ENCODE measurements at places on chromosomes 6 and 20.

GRCh38 chr20:57076152-57076652 lies 190.2 kb downstream of the BMP7 start:
- no peak for DNase-seq

DNA sequence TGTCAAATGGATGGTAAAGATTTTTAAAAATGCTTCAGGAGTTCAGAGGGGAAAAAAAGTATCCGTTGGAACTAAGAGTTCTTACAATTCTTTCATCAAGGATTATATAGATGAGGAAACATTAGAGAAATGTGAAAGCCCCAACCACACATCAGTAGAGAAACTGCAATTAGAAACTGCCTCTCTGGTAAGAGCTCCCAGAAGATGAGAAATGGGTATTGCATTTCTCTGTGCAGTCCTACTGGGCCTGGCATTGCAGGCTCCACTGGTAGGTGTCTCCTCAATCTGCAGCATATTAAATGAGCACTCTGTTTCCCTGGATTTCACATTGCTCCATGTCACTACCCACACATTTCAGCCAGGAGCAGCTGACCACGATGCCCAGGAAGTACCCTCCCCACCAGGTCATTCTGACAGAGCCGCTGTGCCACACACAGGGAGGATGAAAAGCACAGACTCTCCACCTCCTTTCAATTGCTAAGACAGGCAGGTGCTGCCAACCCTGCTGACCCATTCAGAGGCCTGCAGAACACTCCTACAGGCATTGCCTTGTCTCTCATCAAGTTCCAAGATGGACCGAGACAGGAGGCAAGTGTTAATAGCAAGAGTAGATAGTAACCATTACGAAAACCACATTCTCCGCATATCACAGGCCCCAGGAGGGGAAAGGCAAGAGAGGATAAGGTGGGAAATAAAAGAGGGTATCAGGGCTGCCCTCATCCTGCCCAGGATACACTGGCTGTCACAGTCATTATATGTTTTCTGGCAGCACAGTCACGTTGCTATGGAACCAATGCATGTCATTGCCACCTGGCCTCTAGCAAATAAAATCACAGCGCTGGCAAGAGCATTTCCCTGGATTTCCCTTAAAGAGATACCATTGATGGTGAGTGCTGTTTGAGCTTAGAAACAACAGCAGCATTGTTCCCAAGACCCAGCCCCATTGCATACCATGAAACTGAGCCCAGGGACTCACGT lies 241.7 kb downstream of the ATXN1 start:
- no peak for DNase-seq

- no peak for DNase-seq
Measured at GRCh38 chr20:58967652-58968429, 13.2 kb upstream of the NELFCD start.

- no peak for DNase-seq
Measured at GRCh38 chr6:2900821-2901644, 2.1 kb downstream of the SERPINB9 start.

GRCh38 chr6:139855671-139856311 lies 481.3 kb upstream of the CITED2 start:
- no peak for DNase-seq

GRCh38 chr6:3281631-3282475 lies 23.1 kb downstream of the PSMG4 start:
- DNase-seq = no peak

DNA sequence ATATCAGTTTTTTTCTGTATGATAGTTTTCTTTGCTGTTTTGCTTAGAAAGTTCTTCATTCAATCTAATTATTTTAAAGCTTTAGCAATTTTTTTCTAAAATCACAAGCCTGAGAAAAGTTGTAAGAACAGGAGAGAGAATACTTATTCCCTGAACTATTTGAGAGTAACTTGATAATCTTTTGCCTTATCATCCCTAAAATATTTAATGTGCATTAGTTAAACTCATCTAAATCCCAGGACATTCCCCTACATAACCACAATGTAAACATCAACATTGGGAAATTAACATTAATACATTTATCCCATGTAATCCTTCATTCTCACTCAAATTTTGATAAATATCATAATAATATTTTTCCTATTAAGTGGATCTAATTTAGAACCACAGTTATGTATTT lies 241.8 kb downstream of the CD109 start:
- DNase-seq = no peak
